ENCODE measurements at places on chromosomes 4 and X.
A peak's percentile ranks its signal among the peaks of the same experiment; 100 is the strongest.

DNA sequence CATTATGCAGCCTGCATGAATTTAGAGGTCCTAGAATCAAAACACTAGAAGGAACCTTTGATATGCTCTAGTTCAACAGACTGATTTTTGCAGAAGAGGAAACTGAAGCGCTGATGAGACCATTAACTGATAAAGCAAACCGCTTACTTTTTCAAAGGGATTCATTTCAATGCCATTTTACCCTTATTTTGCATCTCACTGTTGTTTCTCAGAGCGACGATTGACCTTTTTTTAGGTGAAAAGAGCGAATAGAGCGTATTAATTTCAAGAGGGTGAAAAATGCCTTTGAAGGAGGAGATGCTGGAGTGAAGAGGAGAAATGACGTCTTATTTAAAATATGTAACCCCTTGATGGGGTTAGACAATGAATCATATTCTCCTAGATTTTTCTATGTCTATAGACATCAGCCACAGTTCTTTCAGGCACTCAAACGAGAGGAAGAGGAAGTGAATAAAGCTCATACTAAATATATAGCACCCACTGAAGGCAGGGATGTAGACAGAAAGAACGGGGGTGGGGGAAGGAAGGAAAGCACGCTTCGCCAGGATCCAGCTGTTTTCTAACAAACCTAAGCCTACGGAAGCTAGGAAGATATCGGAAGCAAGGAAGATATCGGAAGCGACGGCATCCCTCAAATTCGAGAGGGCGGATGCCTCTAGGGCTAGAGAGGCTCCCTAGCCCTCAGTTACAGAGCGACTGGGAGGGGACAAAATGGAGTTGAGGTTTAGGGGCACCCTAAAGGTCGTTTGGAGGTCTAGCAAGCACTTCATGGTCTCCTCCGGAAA is 848 bp downstream of the ACSL4 start:
- DNase-seq, result peak; percentile 37

- no peak for DNase-seq
Measured at GRCh38 chrX:133229361-133229760, 11.2 kb upstream of the TFDP3 start.

DNA sequence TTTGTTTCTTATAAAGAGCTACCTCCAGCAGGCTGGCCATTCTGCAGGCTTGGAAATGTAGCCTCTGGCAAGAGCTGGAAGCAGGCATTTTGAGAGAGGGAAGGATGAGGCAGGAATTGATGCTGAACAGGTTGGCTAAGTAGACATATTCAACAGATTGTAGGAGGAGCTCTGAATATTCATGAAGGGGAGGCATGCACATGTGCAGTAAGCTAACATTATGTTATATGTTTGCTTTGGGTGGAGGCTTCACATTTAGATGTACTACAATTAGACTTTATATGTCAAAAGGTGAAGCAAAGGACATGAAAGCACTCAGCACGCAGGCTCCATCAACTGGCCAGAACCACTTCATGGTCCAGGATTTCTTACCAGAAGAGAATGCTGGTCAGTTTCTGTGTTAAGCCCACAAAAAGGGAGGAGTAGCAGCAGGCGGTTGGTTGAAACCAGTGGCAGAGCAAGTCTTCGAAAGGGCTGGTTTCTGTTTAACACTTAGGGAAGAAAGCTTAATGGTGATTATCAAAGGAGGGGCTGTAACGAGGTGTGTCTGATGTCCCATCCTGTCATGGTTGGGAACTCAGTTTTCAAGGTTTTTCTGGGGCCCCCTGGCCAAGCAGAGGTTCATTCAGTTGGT is 54.8 kb downstream of the FGFBP1 start:
- DNase-seq, result no peak

- no peak for DNase-seq
Measured at GRCh38 chrX:356385-357034, 30.2 kb downstream of the PPP2R3B start.

DNA sequence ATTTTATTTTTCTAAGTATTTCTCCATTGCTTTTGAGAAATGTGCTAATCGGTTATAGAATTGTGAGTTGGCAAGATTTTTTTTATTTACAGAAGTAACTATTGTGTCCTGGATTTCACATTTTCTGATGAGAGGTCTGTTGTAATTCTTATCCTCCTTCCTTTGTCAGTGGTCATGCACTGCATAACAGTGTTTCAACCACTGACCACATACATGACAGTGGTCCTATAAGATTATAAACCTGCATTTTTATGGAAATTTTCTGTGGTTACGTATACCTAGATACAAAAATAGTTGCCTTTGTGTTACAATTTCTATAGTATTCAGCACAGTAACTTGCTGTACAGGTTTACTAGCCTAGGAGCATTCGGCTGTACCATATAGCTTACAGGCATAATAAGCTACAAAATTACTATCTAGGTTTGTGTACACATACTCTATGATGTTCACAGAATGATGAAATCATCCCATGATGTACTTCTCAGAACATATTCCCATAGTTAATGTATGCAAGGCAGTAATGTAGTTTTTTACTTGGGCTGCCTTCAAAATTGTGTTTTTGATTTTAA is 47.8 kb downstream of the APELA start:
- DNase-seq, result no peak

DNA sequence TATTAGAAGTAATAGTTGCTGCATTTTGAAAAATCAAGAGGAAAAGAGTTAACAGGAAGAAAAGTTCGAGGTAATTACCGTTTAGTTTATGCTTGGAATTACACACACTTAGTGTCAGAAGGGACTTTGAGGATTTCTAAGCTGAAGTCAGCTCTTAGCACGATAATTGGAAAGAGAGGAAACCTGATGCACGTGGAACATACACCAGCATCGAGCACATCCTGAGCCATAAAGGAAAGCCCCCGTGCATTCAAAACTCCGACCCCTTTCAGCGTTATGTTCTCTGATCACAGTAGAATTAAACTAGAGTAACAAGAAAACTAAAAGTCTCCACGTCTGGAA is 400 bp upstream of the PAQR3 start:
- DNase-seq, result no peak

DNA sequence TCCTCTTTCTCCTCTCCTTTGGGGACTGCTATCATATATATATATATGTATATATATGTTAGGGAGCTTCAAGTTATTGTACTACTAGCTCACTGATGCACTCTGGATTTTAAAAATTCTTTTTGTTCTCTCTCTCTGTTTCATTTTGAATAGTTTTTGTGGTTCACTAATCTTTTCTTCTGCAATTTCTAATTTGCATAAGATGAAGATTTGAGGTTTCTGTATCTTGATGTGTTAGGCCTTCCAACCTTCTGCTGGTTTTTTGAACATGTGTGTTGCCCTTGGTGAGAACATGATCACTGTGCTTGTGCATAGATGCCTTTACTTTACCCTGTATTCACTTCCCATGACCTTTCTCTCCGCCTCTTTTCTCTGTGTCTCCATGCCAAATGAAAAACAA is 7.8 kb upstream of the ZNF718 start:
- no peak for DNase-seq

DNA sequence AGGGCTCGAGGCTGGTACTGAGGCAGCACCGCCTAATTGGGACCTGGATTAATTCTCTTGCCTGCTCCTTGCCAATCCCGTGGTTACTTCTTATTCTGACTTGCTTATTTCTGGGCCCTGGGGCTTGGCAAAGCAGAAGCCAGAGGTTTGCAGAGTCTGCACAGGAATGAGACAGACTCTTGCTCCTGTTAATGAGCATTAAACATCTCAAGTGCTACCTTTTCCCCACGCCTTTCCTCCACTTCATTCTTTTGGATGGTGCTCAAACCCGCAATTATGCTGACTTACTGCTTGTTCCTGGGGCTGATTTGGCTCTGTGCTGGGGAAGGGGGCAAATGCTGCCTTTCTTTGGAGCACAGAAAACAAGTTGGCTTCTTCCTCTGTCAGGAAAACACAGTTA is 16.5 kb upstream of the STOX2 start:
- no peak for DNase-seq

DNA sequence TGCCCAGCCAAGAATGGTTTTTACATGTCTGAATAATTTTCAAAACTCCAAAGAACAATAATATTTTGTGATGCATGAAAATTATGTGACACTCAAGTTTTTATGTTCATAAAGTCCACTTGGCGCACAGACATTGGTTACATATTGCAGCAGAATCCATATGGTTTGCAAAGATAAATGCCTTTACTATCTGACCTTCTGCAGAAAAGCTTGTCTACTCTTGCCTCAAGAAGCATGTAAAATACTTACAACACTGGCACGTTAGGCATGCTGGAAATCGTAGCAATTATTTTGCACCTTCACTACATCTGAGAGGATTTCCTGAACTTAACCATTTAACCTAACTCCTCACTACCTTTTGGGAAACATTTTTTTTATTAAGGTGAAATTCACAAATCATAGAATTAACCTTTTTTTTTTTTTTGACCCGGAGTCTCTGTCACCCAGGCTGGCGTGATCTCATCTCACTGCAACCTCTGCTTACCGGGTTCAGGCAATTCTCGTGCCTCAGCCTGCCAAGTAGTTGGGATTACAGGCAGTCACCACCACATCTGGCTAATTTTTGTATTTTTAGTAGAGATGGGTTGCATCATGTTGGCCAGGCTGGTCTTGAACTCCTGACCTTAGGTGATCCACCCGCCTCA is 3.5 kb upstream of the XG start:
- no peak for DNase-seq

GRCh38 chr4:151905197-151905596 is 144.4 kb upstream of the GATB start:
- no peak for DNase-seq
